ENCODE measurements at places on chromosomes 5 and 9.

DNA sequence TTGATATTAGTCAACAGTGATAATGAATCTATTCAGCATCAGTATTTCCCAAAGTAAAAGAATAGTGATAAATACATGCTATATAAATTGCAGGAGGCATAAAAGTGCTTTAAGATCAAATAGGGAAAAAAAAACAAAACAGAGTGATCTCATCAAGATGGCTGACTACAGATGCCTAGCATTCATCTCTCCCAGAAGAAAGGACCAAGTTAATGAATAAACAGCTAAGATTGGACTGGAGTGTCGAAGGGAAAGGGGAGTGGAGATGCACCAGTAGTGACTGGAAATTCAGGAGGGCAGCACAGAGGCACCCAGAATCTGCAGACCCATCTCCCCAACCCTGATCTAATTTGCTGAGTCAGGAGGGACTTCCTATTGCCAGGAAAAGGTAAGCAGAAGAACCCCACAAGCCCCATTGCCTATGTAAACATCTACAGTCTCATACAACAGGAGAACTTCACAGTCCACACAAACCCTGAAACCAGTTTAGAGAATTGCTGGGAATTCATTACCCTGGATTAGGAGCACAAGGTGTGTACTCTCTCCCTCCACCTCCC, 699.4 kb downstream of the PTPRD start:
- DNase-seq, result no peak

DNA sequence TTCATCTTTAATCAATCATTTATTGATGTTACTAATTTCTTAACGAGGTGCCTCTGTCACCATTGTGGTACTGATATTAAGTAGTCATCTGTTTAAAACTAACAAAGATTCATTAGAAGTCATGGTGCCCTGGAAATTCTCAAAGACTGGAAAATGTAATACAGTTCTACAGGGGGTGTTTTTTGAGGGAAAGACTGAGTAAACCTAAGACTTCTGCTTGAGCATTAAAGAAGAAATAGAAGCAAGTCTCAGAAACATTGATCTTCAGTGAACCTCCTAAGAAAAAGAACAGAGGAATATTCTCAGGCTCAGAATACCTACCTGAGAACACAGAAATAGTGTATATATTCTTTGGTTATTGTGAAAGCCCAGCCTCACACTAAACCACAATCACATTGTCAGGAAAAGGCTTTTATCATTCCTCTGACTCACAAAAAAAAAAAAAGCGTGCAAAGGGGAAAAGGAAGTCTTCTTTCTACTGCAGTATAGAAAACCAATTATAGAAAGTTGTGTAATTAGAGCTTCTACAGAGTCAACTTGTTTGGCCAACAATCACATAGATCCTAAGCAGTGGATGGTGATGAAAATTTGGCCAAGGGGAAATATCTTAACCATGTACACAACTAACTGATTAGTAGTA, 60.8 kb downstream of the HINT1 start:
- no peak for DNase-seq

GRCh38 chr5:91419571-91420537, 36.7 kb upstream of the ARRDC3 start:
- DNase-seq, result peak; percentile 68

DNA sequence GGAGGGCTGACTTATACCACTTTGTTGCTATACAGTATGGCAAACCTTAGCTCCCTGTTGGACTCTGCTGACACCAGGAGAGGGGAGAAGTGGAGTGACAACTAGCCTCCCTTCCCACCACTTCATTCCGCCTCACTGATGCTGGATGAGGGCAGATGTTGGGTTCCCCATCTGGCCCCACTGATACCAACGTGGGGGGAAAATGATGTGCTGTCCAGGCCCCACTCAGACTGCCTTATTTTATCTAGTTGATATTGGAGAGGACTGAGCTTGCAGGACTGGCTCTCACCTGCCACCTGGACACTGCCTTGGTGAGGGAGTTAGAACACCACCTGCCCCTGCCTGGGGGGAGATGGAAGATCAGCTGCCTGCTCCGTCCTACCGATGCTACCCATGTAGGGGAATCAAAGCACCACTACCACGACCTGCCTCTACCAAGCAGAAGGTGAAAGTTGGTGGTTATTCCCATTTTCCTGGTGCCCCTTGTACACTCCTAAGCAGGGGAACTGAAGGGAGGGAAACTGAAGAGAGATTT, 292.1 kb downstream of the GADD45G start:
- no peak for DNase-seq

DNA sequence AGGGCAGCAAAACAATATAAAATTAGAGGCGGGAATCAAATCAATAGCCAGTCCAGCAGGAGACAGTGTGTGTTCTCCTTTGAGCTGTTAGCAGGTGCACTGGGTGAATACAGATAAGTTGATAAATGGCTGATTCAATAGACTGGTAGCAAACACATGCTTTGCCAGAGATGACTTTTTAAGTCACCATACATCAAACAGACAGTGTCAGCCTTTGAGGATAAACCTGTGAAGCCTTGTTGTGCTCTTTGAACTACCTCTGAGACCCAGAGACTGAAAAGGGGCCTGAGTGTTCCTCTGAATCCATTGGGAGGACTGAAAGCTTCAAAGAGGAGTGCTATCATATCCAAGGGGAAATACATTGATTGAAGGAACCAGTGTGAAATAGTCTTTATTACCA, 301.9 kb downstream of the RASEF start:
- DNase-seq, result no peak

GRCh38 chr9:118963674-118964073, 405.6 kb downstream of the BRINP1 start:
- no peak for DNase-seq

DNA sequence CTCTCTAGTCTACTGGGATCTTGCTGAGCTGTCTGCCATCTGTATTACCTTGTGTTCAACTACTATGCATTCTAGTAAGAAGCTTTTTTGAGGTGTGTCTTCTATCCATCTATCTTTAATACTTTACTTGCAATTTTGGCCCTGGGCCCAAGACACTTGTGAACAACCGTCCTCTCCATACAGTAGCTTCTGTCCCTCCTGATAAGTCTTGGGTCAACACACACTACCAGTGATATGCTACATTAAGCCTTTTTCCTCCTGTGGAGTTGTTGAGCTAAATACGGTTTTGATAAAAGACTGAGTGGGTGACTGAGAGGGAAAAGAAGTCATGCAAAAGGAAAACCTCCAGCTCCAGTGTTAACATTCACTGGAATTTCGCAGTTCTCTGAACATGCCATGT, 133.3 kb upstream of the PCA3 start:
- peak; percentile 86 for DNase-seq

- DNase-seq, result peak; percentile 38
Measured at GRCh38 chr9:127977884-127978647, 2.7 kb downstream of the EEIG1 start.

GRCh38 chr5:387491-388265, 55.3 kb upstream of the EXOC3 start:
- DNase-seq, result no peak

- DNase-seq, result no peak
Measured at GRCh38 chr5:171137768-171138525, 171.1 kb upstream of the TLX3 start.

- DNase-seq, result no peak
Measured at GRCh38 chr5:172423379-172424110, 30.8 kb downstream of the SH3PXD2B start.
